Stromal cell of bone marrow (primary cell): ENCODE measurements at places on chromosomes 11 and 22.

DNA sequence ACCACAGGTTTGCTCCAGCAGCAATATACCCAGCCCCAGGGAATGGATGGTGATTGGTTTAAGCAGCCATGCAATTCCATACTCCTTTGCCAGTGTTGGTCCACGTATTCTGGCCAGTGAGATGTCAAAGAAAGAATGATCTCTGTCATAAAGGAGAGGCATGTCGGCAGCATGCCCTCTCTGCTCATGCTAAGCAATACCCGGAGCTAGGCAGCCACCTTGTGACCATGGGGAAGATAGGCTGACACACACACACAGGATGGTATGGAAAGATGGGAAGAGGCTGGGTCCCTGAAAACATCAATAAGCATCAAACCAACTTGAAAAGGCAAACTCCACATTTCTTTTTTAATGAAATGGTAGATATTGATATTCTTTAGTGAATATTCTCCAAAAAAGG, 5.1 kb downstream of the ABCC8 start:
- DNase-seq: no peak

- DNase-seq: no peak
These were observed 4.4 kb downstream of the FBXO7 start for GRCh38 chr22:32478994-32479393.

DNA sequence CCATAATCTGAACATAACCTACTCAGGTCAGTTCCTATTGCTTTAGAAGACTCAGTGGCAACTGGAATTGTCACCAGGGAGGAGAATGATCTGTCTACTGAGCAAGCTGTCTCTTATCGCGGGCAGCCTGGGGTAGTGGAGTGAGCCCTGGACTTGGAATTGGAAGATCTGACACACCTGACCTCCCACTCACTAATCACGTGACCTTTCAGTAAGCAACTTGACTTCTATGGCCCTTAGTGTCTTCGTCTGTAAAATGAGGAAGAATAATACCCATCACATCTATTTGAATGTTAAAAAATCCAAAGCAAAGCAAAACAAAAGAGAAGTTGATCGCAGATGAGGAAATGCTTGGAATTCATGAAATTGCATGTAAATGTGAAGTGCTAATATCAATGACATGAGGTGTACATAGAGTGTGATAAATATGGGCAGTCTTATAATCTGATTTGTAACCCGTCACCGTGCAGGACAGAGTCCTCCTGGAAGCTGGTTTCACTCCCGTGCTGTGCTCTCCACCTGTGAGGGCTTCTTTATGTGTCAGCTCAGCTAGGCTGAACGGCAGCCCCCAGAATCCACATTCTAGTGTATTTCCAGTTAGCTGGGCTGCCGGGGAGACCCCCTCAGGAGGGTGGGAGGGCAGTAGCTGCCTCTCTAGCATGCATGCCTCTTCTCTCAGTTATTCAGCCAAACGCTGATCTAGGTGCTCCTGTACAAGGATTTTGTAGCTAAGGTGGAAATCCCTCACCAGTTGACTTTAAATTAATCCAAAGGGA, 482.9 kb downstream of the OPCML start:
- DNase-seq: no peak

- no peak for DNase-seq
These were observed 36.9 kb downstream of the UBASH3B start for GRCh38 chr11:122692444-122692843.

GRCh38 chr11:32186118-32186517, 95.2 kb downstream of the RCN1 start:
- no peak for DNase-seq

GRCh38 chr11:21768388-21768787, 424.5 kb upstream of the ANO5 start:
- DNase-seq: no peak

GRCh38 chr11:12161603-12162350, 51.4 kb downstream of the MICAL2 start:
- DNase-seq: no peak

DNA sequence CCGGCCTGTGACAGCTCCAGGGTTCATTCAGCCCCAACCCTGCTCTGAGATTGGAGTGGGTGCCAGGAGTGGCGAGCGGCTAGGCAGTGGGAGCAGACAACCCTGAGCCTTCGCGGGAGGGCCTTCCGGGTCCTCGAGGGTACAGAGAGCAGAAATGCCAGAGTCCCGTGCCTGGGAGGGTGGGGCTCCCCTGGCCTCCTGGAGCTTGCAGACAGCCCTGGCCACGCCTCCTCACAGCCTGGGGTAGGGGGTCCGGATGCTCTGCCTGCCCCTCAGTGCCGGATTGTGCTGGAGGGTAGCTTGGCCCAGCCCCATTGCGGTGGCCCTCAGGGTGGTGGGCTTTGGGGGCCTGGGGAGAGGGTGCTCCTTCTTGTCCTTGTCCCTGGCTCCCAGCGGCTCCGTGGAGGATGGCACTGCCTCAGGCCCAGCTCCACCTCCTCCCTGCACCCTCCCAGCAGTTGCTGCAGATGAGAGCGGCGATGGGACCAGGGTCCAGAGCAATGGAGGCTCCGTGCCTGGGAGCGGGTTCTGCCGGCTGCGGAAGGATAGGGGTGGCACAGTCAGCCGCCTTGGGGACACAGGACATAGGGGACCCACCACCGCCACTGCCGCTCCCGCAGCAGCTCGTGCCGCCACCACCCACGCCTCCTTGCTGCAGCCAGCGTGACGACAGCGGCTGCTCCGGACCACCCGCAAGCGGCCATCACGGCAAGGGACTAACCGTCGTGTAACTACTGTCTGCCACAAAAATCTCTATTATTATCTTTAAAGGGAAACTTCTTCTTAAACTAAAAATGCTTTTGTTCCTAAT, 34.9 kb upstream of the OR10G7 start:
- DNase-seq: no peak

DNA sequence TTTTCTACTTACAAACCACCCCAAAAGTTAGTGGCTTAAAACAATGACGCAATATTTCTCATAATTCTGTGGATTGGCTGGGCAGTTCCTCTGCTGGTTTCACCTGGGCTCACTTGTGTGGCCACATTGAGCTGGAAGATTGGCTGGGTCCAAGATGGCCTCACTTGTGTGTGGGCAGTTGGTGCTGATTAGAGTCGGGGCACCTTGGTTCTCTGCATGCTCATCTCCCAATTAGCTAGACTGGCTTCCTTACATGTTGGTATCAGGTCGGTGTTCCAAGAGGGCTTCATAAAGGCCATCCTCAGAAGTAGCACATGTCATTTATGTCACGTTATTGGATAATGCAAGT, 12.5 kb downstream of the MAML2 start:
- no peak for DNase-seq

DNA sequence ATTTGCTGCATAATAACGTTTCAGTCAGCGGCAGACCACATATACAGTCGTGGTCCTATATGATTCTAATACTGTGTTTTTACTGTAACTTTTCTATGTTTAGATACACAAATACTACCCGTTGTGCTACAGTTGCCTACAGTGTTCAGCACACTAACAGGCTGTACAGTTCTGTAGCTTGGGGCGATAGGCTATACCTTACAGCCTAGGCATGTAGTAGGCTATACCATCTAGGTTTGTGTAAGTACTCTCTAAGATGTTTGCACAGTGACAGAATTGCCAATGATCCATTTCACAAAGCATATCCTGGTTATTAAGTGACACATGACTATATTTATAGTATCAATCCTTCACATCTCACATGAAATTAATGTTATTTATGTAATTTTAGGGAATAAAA, 78.2 kb downstream of the YAP1 start:
- DNase-seq: no peak

DNA sequence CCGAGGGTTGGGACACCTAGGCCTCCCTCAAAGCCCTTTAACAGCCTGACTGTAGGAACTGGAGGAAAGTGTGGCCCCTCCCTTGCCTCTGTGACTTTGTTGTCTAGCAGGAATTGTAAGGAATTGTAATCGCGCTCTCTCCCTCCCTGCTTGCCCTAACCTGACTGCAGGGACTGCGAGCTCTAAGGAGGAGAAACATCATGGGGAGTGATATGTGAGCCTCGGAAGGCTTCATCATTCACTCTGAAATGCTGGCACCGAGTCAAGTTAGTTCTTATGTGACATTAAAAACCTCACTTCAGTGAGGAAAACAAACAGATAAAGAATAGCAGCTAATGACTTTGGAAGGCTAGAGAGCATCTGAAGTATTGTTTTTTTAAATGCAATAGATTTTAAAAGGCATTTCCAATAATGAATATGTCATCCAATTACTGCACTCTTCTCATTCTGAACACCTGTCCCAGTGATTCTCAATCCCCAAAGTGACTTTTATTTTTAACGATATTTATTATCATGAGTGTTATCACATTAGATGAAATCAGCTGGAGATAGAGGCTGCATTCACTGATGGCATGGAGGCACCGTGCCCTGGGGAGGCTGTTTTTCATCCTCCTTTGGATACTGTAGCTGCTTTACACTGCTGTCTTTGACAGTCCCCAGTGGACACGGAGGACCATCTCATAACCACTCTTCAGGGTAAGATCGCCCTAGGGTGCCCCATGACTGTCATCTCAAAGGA, 58.5 kb upstream of the NTM start:
- DNase-seq: no peak

DNA sequence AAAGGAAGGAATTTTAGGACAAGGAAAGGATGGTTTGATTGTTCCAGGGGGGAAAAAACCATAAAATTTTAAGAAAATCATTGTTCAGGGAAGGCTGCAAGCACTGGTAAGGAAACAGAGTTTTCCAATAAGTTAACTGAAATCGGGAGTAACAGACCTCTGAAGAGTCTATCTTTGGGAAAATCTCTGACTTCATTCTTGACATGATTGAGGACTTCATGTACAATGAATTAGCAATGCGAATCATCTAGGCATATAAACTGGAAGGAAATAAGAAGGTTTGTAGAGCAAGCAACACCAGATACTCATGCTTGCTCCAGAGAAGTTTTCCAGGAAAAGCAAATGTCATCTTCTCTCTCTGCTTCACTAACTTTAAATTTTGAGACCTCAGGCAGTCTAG, 18.5 kb downstream of the APLP2 start:
- DNase-seq: no peak

GRCh38 chr11:105991888-105992287, 30.2 kb downstream of the MSANTD4 start:
- no peak for DNase-seq

- peak; percentile 19 for DNase-seq
These were observed 569 bp downstream of the FAM76B start for GRCh38 chr11:95788921-95789505.
